ENCODE measurements at places on chromosomes 3 and 15. TPM values are rescaled to one million over a fixed set of nuclear protein-coding genes. Genes with fewer than 3 reads are reported as not detected.

CYP8B1 gene
- not detected for total RNA-seq

WWTR1 gene
- 183 TPM for total RNA-seq

LRRIQ4 gene
- not detected for total RNA-seq

ROBO2 gene
- not detected for total RNA-seq

DUOX1 gene
- not detected for total RNA-seq

GMPS gene
- 47.3 TPM for total RNA-seq

VPS18 gene
- total RNA-seq = 60.4 TPM
